Activated effector memory CD4-positive, alpha-beta T cell treated with anti-CD3 and anti-CD28 coated beads, Interleukin-2, amount 50 U/mL, for 16 hours (primary cell): ENCODE measurements at places on chromosomes 11 and 22.
A peak's percentile ranks its signal among the peaks of the same experiment; 100 is the strongest.

GRCh38 chr11:44577231-44577830 lies 11.9 kb downstream of the CD82 start:
- no peak for DNase-seq

- no peak for DNase-seq
Observed at GRCh38 chr11:5841797-5842196, at the start of gene OR52E6. Gene OR52E6, minus strand, starts transcription at chr11:5841897. Its CDS starts 0 bp downstream, at chr11:5841897.

GRCh38 chr11:115996125-115996807 lies 492.1 kb upstream of the CADM1 start:
- no peak for DNase-seq

DNA sequence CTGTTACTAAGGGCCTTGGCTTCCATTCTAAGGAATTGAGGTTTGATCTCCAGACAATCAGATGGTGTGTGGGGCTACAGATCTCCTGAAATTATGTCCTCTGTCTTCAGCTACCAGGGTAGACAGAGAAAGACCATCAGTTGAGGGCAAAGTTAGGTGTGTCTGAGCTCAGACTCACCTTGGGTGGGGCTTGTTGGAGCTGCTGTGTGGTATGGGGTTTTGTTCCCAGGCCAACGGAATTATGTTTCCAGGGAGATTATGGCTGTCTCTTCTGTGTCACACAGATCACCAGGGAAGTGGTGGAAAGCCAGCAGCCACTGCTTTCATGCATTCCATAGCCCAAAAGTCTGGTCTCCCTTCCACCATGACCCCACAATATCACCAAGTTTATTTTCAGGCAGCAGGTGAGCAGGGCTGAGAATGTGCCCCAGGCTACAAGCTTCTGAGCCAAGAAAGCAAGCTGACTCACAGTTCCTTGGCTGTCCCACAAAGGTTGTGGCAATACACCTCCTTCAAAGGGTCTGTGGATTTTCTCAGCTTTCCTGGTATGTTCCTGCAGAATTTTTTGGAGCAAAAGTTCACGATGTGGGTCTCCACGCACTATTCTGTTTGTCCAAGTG lies 714.9 kb downstream of the LUZP2 start:
- no peak for DNase-seq

GRCh38 chr11:126597041-126597440 lies 241.6 kb downstream of the ST3GAL4 start:
- DNase-seq: no peak

- no peak for DNase-seq
Observed at GRCh38 chr22:41913842-41914534, 886 bp downstream of the SHISA8 start.

GRCh38 chr11:20059587-20060021 lies 100.7 kb downstream of the DBX1 start:
- DNase-seq: no peak

- no peak for DNase-seq
Observed at GRCh38 chr11:98740321-98740720, 280.4 kb upstream of the CNTN5 start.

DNA sequence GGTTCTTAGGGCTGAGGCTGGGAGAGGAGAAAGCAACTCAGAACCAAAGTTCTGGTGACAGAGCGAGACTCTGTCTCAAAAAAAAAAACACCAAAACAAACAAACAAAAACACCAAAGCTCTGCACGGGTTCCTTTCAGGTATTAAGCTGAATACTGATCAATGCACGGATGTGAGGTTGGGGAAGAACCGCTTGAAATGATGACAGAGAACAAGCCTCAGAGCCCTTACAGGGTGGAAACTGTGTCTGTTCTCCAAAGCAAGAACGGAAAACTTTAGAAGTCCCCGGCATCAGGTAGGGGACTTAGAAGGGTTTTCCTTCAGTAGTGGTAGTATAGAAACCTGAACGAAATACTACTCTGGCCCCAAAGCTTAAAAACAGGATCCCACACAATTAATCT lies 260.0 kb downstream of the TBC1D22A start:
- no peak for DNase-seq

GRCh38 chr11:62024936-62025486 lies 57.6 kb upstream of the FTH1 start:
- no peak for DNase-seq

- DNase-seq: no peak
Observed at GRCh38 chr11:118514103-118514502, 13.2 kb upstream of the TTC36 start.

- DNase-seq: no peak
Observed at GRCh38 chr11:1150769-1151365, 6.9 kb upstream of the MUC5AC start.

DNA sequence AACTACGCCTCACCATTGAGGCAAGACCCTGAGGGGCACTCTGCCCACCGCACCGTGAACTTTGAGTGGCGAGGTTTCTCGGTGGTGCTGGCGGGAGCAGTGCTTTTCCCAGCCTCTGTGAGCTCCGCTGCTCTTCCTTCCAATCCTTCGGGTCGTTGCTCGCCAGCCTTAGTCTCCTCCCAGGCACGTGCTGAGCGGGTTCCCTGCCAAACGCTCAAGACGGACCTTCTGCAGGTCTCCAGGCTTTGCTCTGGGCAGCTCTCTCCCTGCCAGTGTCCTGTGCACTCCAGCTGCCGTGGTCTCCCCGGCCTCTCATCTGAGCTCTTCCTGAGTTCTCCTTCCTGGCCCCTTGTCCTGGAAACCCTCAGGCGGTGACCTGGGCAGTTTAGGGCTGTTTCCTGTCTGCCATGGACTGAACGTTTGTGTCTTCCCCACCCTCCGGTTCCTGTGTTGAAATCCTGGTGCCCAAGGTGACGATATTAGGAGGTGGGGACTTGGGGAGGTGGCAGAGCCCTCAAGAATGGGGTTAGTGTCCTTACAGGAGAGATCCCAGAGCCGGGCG lies 11.2 kb upstream of the MUC6 start:
- DNase-seq: peak; percentile 17

- DNase-seq: no peak
Observed at GRCh38 chr11:44356351-44356750, 46.4 kb upstream of the ALX4 start.

GRCh38 chr11:73622926-73623593 lies 23.3 kb upstream of the PLEKHB1 start:
- no peak for DNase-seq

DNA sequence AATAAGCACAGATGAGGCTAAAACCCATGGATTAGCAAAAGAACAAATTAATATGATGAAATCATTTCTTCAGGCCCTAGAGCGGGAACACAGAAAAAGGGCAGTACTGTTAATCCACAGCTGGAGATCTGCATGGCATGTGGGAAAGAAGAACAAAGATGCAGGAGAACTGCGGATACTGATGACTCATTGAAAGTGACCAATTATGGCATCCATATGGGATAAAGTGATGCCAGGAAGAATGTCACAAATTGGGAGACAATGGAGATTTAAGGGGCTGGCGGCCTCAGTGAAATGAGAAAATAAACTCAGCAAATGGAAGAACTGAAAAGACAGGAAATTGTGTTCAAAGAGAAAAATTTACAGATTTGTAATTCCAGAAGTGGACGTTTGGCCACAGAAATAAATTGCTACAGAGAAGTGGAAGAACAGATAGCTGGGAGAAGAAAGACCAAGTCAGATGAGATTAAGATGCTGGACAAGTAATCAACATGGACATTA lies 39.4 kb downstream of the SIK3 start:
- DNase-seq: no peak

GRCh38 chr22:41062146-41062545 lies 30.2 kb upstream of the EP300 start:
- DNase-seq: no peak
